ENCODE measurements at places on chromosomes 13 and 19.
A peak's percentile ranks its signal among the peaks of the same experiment; 100 is the strongest.

GRCh38 chr19:4693471-4694121, 23.5 kb upstream of the MYDGF start:
- DNase-seq: no peak

DNA sequence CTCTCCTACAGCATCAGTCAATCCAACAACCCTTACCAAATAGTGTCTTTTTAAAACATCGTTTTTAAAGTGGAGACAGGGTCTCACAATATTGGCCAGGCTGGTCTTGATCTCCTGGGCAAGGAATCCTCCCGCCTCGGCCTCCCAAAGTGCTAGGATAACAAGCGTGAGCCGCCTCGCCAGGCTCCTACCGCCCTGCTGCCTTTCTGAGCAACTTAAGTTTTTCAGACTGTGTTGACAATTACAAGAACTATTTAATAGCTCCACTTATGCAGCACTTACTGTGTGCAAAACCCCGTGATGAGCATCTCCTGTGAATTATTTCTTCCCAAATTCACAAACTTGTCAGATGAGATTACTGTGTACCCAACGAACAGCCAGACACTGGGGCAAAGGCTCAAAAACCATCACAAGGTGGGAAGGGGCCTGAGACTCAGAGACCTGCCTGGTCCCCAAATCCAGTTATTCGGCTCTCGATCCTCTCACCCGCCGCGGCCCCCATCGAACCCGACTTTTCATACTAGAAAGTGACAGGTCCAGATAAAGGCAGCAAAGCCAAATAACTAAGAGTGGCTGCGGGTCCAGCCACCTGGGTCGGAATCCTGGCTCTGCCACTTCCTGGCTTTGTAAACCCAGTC, 581 bp downstream of the RPL18 start:
- no peak for DNase-seq

DNA sequence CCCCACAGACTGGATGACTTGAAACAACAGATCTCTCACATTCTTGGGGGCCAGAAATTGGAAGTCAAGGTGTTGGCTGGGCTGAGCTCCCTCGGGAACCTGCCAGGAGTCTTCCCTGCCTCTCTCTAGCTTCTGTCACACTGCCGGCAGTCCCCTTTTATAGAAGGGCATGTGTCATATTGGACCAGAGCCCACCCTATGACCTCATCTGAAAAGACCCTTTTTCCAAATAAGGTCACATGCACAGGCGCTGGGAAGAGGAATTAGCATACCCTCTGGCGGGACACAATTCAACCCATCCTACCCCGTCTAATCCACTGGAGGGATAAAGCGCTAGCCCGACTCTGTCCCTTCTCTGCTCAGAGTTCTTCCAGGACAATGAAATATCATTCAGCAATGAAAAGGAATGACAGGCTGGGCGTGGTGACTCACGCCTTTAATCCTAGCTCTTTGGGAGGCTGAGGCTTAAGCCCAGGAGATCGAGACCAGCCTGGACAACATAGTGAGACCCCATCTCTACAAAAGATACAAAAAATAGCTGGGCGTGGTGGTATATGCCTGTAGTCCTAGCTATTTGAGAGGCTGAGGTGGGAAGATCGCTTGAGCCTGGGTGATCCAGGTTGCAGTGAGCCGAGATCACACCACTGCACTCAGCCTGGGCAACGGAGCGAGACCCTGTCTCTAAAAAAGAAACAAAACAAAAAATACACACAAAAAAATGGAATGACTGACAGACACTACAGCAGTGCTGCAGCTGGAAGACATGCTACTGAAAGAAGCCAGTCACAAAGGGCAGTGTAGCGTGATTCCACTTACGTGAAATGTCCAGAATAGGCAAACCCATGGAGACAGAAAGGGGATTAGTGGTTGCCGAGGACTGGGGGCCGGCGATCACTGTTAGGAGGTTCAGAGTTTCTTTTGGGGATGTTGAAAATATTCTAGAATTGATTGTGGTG, 28.5 kb downstream of the MEIS3 start:
- no peak for DNase-seq

GRCh38 chr13:73656863-73657262, 477.3 kb downstream of the KLF12 start:
- DNase-seq: no peak

DNA sequence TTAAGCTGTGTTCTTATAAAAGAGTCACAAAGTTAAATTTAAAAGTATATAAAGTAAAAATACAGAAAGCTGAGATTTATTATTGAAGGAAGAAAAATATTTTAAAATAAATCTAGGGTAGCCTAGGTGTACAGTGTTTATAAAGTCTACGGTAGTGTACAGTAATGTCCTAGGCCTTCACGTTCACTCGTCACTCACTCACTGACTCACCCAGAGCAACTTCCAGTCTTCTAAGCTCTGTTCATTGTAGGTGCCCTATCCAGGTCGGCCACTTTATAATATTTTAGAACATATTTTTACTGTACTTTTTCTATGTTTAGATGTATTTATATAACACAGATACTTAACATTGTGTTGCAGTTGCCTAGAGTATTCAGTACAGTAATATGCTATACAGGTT, 47.4 kb downstream of the NDFIP2 start:
- DNase-seq: no peak

GRCh38 chr19:17370026-17370587, 7.0 kb downstream of the PLVAP start:
- DNase-seq: no peak

- no peak for DNase-seq
These were observed 177.3 kb downstream of the COL4A1 start for GRCh38 chr13:110129539-110130186.

GRCh38 chr19:11281356-11282049, 14.5 kb upstream of the TSPAN16 start:
- DNase-seq: no peak

- no peak for DNase-seq
These were observed 11.6 kb upstream of the CNMD start for GRCh38 chr13:52751196-52751595.

DNA sequence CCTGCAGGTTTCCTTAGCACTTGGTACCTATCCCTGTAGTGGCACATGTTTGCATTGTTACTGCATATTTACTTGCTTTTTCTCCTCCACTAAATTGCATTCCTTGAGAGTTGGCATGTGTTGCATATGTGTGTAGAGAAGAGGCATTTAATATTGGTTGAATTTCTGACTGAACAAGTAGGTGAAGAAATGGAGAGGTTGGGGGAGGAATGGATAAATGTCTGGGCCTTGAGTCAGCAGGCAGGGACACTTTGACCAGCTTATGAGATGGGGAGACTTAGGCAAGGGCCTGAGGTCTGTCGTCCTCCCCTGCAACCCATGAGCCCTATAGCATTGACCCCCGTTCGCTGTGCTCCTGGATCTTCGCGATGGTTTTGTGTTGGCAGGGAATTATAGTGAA, 2.0 kb upstream of the GPR18 start:
- DNase-seq: no peak

DNA sequence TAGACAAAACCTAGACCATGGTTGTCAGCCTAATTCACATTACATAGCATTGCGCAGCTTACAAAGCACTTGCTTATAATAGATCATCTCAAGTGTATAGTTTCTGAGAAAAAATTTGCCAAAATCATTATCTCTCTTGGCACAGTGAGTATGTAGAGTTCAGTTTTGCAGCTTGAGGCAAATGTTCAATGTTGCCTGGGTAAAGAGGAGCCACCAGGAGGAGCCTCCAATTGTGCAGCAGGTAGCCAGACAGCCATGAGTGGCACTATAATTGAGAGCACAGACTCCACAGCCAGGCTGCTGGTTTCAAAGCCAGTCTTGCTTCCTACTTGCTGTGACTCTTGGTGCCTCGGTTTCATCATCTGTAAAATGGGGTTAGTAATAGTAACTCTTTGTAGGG, 24.0 kb upstream of the OLFM4 start:
- no peak for DNase-seq

GRCh38 chr13:110914331-110915056, 375 bp downstream of the ANKRD10 start:
- DNase-seq: peak; percentile 45

- DNase-seq: no peak
These were observed 465.9 kb upstream of the ATXN8OS start for GRCh38 chr13:69641773-69642172.

GRCh38 chr19:14683439-14683838, 6.4 kb upstream of the ZNF333 start:
- no peak for DNase-seq

GRCh38 chr19:51108805-51109146, 567 bp upstream of the CTU1 start:
- DNase-seq: no peak

DNA sequence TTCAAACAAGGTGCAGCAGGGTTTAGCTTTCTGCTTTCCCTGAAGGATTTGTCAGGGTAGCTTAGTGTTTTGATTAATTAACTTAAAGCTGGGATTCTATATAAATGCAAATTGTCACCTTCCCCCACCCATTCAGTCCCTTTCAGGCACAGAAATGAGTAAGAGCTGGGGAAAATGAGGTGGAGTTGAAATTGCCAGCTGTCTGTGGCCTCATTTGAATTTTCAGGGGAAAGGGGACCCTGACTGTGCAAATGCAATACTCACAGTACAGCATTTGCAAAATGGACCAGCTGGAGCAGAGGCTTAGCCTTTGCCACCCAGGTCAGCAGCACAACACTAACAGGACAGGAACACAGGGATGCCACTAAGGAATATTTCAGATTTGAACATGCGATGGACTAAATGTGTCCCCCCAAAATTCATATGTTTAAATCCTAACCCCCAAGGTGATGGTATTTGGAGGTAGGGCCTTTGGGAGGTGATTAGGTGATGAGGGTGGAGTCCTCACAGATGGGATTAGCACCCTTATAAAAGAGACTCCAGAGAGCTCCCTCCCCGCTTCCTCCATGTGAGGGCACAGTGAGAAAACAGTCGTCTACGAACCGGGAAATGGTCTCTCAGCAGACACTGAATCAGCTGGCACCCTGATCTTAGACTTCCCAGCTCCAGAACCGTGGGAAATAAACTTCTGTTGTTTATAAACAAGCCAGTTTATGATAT, 59.5 kb upstream of the CYSLTR2 start:
- DNase-seq: no peak

DNA sequence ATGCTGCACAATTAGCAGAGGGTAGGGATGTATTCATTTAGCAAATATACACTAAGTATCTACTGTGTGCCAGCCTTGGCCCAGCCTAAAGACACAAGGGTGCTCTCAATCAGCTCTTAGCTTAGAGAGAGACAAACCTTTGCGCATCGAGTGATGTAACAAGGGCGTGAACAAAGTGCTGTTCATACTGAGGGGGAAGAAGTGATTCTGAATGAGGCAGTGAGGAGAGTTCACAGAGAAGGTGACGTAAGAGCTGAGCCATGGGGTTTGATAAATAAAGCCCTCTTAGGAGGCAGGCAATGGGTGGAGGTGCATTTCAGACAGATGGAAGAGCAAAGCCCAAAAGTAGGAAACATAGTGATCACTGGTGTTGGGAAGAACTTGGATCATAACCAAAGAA, 68.5 kb downstream of the FLT1 start:
- no peak for DNase-seq

DNA sequence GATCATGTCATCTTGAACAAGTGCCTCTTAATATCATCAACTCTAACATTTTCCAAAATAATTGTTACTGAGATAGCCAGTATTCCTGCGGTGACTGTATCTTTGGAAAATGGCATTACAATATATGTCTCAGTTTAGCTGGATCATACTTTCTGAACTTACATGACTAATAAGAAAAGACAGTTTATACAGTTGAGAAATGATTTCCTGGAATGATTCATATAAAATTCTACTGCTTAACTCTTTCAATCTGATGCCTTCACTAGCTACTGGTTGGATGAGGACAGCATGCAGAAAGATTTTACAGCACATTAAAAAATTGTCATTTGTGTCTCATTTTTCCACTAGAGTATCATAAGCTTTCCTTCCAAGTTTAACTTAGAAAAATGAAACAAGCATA, 302.1 kb downstream of the PCDH17 start:
- DNase-seq: no peak

DNA sequence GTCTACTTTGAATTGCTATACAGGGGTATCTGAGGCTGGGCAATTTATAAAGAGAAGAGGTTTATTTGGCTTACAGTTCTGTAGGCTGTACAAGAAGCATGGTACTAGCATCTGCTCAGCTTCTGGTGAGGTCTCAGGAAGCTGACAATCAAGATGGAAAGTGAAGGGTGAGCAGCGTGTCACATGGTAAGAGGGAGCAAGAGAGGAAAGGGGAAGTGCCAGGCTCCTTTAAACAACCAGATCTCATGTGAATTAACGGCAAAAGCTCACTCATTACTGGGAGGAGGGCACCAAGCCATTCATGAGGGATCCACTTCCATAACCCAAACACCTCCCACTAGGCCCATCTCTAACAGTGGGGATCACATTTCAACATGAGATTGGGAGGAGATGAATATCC, 222.4 kb downstream of the TDRD3 start:
- DNase-seq: no peak

- DNase-seq: no peak
These were observed 1338.8 kb upstream of the MIR17HG start for GRCh38 chr13:90008707-90009149.

DNA sequence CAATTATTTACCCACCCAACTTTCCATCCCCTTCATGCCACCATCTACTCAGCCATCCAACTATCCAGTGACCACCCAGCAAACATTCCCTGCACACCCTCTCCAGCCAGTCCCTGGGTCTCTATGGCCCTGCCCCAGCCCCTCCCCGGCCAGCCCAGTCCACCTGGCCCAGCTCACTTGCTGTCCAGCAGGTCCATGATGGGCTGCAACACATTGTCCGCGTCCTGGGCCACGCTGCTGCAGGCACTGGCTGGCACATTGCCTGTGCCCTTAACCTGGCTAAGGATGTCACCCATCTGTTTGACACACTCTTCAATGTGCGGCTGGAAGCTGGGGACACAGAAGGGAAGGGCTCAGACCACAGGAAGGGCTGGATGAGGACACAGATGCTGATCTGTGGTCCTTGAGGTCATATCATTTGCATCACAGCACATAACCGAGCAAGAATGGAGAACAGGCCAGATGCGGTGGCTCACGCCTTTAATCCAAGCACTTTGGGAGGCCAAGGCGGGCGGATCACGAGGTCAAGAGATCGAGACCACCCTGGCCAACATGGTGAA, 61.6 kb downstream of the UNC13A start:
- no peak for DNase-seq

GRCh38 chr13:104577071-104577815, 1511.0 kb upstream of the SLC10A2 start:
- DNase-seq: no peak

- DNase-seq: no peak
These were observed 344.4 kb upstream of the PCDH9 start for GRCh38 chr13:67574320-67575233.

DNA sequence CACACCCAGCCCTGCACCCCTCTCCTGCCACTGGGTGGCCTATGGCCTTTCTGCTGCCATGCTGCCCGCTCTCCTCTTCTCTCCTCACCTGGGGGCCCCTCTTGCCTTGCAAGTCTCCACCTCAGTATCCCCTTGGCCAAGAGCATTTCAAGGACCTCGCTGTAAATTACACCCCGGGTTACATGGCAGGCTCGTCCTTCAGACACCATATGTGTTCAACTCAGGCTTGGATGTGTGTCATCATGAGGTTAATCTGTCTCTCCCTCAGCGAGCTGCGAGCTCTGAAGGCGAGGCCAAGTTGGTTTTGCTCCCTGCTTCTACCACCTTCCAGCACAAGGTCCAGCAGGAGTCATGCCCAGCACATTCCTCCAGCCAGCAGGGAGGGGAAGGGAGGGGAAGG, 74.8 kb upstream of the TM9SF2 start:
- no peak for DNase-seq

Measured in RCC 7860 (cell line).